ENCODE measurements at places on chromosomes 5 and 9.
A peak's percentile ranks its signal among the peaks of the same experiment; 100 is the strongest.

DNA sequence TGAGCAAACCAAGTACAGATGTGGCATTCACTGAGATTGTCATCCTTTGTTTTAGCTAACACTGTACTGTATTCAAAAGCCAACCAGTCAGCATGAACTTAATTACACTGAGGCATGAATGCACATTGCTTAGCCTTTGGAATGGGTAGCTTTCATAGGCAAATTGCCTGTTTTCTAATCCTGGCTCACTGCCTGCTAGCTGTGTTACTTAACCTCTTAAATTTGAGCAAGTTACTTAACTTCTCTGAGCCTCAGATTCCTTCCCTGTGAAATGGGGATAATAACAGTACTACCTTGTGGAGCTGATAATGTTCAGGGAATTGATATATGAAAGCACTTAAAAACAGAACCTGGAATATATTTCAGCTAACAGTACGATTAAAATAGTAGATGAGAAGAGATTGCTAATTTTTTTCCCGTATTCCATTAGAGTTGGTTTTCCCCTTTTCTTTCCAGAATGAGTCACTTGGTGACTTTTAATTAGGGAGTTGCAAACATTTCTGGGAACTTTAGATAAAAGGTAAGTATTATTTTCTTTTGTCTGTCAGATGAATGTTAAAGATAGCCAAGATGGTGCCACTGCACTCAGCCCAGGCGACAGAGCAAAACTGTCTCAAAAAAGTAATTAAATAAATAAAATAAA is 43.9 kb downstream of the ARRDC3 start:
- DNase-seq, result no peak

DNA sequence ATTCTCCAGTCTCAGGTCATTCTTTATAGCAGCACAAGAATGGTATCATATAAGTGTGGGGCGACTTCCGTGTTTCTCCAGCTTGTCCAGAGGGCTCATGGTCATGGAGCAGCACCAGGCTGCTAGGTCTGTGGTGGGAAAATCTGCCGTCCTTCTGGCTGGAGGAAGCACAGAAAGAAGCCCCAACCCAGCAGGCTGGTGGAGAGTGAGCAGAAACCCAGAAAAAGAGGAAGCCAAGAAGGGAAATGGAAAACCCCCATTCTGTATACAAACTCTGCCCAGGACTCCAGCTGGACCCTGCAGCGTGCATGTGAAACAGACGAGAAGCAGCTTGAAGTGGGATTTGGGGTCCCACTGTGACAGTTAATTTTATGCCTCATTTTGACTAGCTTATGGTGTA is 34.3 kb upstream of the OLFM1 start:
- no peak for DNase-seq

- no peak for DNase-seq
Observed at GRCh38 chr5:89556215-89556913, 673.4 kb upstream of the MEF2C start.

- no peak for DNase-seq
Observed at GRCh38 chr5:136563489-136563888, 198.1 kb upstream of the TRPC7 start.

- DNase-seq, result no peak
Observed at GRCh38 chr9:38344566-38345324, 47.8 kb upstream of the ALDH1B1 start.

DNA sequence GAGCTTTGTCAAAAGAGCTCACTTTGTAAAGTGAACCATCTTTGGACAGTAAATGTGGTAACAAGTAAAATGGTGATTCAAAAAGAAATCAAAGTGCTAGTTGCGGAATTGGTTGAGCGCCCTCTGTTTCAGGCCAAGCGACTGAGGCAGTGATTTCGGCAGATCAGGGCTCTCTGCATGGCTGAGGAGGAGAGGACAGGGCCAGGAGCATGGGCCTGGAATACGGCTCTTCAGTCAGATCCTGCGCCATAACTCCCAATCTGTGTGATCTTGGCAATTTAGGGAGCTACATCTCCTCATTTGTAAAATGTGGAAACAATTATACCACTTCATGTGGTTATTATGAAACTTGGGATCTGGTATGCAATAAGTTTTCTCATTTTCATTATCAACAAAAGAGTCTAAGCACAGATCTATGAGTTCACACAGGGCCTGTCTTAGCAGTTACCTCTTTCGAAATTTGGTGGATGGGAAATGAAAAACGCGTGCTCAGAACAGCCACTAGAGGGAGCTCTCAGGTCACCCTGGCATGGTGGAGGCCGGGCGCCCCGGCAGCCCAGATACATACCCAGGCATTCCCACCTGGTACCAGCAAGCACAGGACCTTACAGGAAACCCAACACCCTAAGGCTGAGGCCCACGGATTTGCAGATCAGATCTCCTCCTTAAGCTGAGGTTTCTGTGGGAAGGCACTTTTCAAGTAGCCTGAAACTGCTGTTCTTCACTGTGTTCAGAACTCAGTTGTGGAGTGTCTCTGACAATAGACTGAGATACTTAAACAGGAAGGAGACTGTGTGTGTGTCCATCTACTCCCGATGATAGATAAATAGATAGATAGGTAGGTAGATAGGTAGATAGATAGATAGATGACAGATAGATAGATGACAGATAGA is 303.7 kb downstream of the RAB3C start:
- peak; percentile 47 for DNase-seq

DNA sequence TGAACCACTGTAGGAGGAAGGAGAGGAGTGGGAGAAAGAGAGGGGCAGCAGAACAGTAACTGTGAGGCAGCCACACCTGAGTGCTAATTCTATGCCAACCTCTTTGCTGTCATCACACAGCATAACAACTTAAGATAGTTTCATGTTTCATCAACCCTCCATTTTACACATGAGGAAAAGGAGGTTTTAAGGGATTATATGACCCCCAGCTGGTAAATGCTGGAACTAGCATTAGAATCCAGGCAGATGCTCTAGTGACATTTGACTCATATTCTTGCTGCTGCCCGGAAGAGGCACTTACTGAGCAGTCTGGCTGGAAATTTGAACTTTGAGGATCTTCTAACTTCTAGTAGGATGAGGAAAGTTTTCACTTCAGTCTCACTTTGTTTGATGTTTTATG is 24.1 kb upstream of the VLDLR start:
- peak; percentile 10 for DNase-seq

DNA sequence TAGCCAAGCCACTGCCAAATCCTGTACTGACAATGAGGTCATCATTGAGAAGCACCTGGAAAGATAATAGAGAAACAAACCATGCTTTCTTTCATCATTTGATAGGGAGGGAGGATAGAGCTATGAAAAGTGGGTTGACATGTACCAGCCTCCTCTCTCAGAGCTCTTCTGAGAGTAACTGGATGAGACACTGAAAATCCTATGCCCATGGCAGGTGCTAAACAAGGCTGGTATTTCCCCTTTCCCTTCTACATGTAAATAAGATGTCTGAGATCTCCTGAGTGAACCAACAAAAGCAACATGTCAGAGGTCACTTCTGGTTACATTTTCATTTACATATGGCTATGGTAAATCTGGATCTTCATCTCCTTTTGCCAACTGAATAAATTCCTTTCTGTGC is 45.3 kb upstream of the TRAF1 start:
- DNase-seq, result no peak

DNA sequence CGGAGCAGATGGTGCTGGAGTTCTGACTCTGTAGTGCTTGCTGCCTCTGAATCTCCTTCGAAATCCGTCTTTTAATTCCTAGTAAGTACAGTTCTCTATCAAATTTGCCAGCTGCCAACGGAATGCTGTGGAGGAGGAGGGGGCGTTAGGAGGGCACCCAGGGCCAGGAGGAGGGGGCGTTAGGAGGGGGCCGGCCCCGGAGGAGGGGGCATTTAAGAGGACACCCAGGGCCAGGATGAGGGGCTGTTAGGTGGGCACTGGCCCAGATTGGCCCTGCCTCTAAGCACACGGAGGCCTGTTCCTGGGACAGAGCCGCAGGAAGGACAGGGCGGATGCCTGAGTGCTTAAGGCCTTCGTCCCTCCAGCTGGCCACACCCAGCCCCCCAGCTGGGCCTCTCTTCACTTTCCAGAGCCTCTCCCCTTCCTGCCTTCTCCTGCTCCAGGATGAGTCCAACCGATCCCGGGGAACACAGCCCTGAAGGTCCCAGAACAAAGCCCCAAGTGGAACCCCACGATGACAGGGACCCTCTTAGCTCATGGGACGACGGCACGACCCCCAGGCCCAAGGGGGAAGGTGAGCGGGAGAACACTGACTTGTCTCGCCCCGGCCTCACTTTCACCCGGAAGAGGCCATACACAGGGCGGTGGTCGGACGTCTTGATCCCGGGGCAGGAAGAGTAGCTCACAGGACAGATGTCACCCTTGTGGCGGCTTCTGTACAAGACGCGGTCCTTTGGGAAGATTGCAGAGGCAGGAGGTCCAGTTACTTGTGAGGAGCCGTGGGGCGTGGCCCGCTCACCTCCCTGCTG is 9.8 kb downstream of the INPP5E start:
- no peak for DNase-seq

GRCh38 chr5:180977852-180978251 is 10.8 kb upstream of the BTNL3 start:
- no peak for DNase-seq

GRCh38 chr5:113331209-113331551 is 103.6 kb downstream of the TSSK1B start:
- DNase-seq, result peak; percentile 93

- DNase-seq, result no peak
Observed at GRCh38 chr5:53908757-53909156, 348.3 kb downstream of the NDUFS4 start.

DNA sequence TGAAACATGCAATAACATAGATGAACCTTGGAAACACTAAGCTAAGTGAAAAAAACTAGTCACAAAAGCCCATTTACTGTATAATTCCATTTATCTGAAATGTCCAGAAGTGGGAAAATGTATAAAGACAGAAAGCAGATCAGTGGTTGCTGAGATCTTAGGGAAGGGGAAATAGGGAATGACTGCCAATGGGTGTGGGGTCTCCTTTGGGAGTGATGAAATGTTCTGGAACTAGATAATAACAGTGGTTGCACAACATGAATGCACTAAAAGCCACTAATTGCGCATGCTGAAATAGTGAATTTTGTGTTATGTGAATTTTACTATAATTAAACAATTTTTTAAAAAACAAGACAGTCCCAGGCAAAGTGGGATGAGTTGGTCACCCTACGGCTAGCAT is 472.8 kb downstream of the CCDC171 start:
- DNase-seq, result no peak

- DNase-seq, result no peak
Observed at GRCh38 chr5:35066260-35066795, 18.6 kb upstream of the AGXT2 start.

DNA sequence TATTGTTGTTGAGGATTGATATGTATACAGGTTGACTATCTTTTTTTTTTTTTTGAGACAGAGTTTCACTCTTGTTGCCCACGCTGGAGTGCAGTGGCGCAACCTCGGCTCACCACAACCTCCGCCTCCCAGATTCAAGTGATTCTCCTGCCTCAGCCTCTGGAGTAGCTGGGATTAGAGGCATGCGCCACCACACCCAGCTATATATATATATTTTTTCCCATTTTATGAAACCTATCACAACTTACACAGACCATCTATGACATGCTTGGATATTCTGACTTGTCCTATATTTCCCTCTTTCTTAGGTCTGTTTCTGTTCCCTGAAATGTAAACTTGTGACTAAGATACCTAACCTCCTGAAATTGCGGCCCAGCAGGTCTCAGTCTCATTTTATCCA is 5.0 kb downstream of the CD14 start:
- DNase-seq, result no peak

DNA sequence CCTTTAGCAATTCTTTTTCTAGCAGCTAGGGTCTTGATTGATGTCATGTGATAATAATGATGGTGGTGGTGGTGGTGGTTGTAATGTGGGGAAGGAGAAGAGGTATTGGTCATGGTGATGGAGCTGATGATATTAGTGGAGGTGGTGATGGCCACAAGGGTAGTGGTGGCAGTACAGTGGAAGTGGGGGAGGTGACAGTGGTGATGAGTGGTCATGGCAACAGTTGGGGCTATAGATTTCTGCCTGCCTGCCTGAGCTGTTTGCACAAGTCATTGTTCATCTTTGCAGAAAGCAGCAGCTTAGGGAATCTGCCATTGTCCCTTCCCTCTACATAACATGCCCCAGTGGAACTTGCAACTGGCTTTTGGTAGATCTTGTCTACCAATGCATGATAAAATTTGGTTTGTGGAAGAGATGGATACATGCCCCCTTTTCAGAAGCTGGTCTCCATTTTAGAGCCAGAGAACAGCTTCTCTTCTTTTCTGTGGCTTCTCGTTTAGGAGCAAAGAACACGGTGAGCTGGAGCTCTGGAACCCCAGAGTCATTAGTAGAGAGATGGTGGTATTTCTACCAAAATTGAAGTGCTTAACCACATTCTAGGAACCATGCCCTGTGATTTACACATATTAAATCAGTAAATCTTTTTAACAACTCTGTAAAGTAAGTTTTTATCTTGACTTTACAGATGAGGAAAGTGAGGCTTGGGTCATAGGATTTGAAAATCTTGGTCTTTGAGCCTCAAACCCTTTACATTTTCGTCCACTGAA is 100.3 kb downstream of the AOPEP start:
- no peak for DNase-seq

GRCh38 chr5:94024101-94024500 is 282.7 kb upstream of the POU5F2 start:
- no peak for DNase-seq

DNA sequence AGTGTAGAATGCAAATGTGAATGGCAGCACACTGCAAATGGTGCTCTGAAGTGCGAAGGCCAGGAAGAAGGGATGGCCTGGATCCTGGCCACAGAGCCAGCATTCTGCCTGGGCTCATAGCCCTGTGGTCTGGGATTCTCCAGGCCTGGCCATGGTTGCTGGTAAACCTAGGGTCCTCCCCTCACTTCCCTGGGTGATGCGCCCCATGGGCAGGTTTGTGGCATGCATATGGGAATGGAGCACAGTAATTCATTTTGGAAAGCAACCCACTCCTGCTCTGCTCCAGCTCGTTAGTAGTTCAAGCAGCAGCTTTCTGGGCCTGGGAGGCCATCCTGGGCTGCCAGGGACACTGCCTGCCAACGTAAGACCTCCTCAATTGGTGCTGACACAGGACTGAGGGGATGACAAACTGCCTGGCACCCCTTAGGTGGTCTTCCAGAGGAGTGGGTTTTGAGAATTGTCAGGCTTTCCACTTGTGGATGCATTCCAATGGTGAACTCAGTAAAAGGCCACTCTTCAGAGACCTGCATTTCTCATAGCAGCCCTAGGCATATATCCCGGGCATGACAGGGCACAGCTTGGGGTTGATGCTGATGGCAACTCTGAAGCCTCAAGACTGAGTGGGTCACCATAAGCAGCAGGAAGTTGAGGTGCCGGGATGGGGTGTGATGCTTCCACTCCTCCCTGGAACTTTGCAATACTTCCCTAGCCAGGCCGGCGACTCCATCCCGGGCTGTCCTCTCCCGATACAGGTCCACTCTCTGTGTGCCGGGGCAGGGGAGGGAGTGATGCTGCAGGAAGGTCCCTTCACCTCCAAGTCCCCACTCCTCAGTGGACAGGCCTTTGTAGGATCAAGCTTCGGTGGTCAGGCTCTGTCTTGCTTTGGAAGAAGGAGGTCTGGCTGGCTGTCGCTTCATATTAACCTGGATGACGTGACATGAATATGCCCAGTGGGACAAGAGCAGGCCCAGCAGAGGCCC is 1.2 kb upstream of the SLC25A48 start:
- DNase-seq, result no peak

All from DMS 273 treated with DMSO at 0.1 percent for 48 hours (cell line).